A549 treated with Hydrocortisone at 1 μM for 4 hours (cell line): ENCODE measurements at places on chromosomes 3 and 15. TPM values are rescaled to one million over a fixed set of nuclear protein-coding genes. Genes with fewer than 3 reads are reported as not detected.

The DUSP7 gene
- total RNA-seq = 20.4 to 21.4 TPM (median 21.2 TPM) in 5 replicates

The PFN2 gene
- 142 to 181 TPM (median 145 TPM) in 5 replicates for total RNA-seq

The NR1I2 gene
- total RNA-seq = not detected in 5 replicates

The SNAPC5 gene
- total RNA-seq = 45.5 to 63.4 TPM (median 47.7 TPM) in 5 replicates

The SLC28A2 gene
- total RNA-seq = not detected in 5 replicates

The MASP1 gene
- 0.02 to 0.06 TPM (median 0.05 TPM) in 3 of 5 replicates, not detected in the others for total RNA-seq

The SH3GL3 gene
- 0.38 to 0.75 TPM (median 0.61 TPM) in 5 replicates for total RNA-seq

The MCTP2 gene
- total RNA-seq = not detected in 5 replicates

The UBL7 gene
- 39.9 to 42.7 TPM (median 41.8 TPM) in 5 replicates for total RNA-seq

The GOLGA6L7 gene
- total RNA-seq = not detected in 5 replicates

The GOLGA6B gene
- total RNA-seq = 0.06 to 0.09 TPM in 2 of 5 replicates, not detected in the others

The UBE2E2 gene
- 41.6 to 51.3 TPM (median 44.6 TPM) in 5 replicates for total RNA-seq

The TRIM71 gene
- total RNA-seq = 0.02 TPM in 2 of 5 replicates, not detected in the others

The RARB gene
- total RNA-seq = 5.6 to 13.6 TPM (median 9.5 TPM) in 5 replicates

The DPH3 gene
- total RNA-seq = 22.7 to 30.1 TPM (median 27.1 TPM) in 5 replicates

The IL17RC gene
- 27.3 to 35.3 TPM (median 31.1 TPM) in 5 replicates for total RNA-seq

The GUCA1C gene
- not detected in 5 replicates for total RNA-seq

The RTP4 gene
- total RNA-seq = not detected in 5 replicates

The SNX22 gene
- total RNA-seq = 0.75 to 1.3 TPM (median 1.3 TPM) in 5 replicates

The SLC9C1 gene
- total RNA-seq = not detected in 5 replicates

The CACNA1D gene
- total RNA-seq = 0.47 to 1.3 TPM (median 0.83 TPM) in 5 replicates

The GNAT1 gene
- total RNA-seq = 0.21 TPM in 1 of 5 replicates, not detected in the others

The ZNF619 gene
- 1.7 to 2.4 TPM (median 2.0 TPM) in 5 replicates for total RNA-seq

The GRAMD1C gene
- 0.30 to 1.1 TPM (median 0.63 TPM) in 5 replicates for total RNA-seq

The FANCD2OS gene
- not detected in 5 replicates for total RNA-seq

The MBNL1 gene
- total RNA-seq = 45.8 to 90.5 TPM (median 67.7 TPM) in 5 replicates

The COPG1 gene
- total RNA-seq = 68.6 to 96.1 TPM (median 75.6 TPM) in 5 replicates

The IL1RAP gene
- 3.6 to 6.2 TPM (median 5.2 TPM) in 5 replicates for total RNA-seq

The TLE3 gene
- total RNA-seq = 30.4 to 36.4 TPM (median 34.4 TPM) in 5 replicates

The GOLGA6L4 gene
- total RNA-seq = 0.84 to 1.9 TPM (median 1.2 TPM) in 5 replicates

The AVEN gene
- 20.2 to 24.1 TPM (median 23.1 TPM) in 5 replicates for total RNA-seq

The MDFIC2 gene
- total RNA-seq = not detected in 5 replicates

The CPLX3 gene
- total RNA-seq = 0.05 to 0.06 TPM in 2 of 5 replicates, not detected in the others

The SLC38A3 gene
- 0.10 to 0.12 TPM (median 0.12 TPM) in 3 of 5 replicates, not detected in the others for total RNA-seq

The SPRED1 gene
- 7.6 to 9.6 TPM (median 8.2 TPM) in 5 replicates for total RNA-seq

The ANKUB1 gene
- total RNA-seq = not detected in 5 replicates

The MRPL47 gene
- 37.0 to 42.1 TPM (median 38.5 TPM) in 5 replicates for total RNA-seq

The TGM4 gene
- total RNA-seq = 0.12 to 0.30 TPM (median 0.16 TPM) in 5 replicates

The PLCB2 gene
- total RNA-seq = 0.67 to 1.1 TPM (median 0.85 TPM) in 5 replicates

The RTP2 gene
- total RNA-seq = not detected in 5 replicates

The CCDC39 gene
- not detected in 5 replicates for total RNA-seq

The NDN gene
- total RNA-seq = 0.05 to 0.12 TPM (median 0.06 TPM) in 3 of 5 replicates, not detected in the others

The SLC22A13 gene
- 0.05 to 0.06 TPM in 2 of 5 replicates, not detected in the others for total RNA-seq
